ENCODE measurements at places on chromosomes 5 and 9.

DNA sequence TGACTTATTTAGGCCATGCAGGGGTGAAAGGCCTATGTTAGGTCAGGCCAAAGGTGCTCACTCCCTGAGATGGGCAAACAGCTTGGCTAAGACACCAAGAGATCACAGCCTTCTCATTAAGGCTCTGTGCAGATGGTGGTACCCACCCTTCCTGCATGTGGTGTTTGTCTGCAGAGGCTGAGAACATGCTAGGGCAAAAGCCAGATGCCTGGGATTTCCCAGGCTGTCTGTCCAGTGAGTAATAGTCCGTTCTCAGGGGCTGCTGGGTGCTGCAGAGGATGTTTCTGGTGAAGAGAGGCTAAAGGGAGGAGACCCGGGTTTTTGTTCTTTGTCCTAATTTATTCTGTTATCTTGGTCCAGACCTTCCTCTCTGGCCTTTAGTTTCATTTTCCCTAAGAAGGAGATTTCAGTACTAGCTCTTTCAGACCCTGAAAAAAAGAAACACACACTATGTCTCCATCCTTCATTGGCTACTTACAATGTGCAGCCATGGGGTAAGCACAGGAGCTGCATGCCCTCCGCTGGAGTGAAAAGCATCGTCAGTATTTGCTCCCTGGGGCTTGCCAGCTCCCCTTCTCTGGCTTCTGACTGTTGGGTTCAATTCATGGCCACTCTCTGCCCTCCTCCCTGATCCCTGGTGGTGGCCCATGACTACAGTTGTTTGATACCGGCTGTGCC, 23.4 kb upstream of the GLRA1 start:
- no peak for DNase-seq

GRCh38 chr9:134592819-134593200, 48.8 kb upstream of the COL5A1 start:
- DNase-seq, result no peak

DNA sequence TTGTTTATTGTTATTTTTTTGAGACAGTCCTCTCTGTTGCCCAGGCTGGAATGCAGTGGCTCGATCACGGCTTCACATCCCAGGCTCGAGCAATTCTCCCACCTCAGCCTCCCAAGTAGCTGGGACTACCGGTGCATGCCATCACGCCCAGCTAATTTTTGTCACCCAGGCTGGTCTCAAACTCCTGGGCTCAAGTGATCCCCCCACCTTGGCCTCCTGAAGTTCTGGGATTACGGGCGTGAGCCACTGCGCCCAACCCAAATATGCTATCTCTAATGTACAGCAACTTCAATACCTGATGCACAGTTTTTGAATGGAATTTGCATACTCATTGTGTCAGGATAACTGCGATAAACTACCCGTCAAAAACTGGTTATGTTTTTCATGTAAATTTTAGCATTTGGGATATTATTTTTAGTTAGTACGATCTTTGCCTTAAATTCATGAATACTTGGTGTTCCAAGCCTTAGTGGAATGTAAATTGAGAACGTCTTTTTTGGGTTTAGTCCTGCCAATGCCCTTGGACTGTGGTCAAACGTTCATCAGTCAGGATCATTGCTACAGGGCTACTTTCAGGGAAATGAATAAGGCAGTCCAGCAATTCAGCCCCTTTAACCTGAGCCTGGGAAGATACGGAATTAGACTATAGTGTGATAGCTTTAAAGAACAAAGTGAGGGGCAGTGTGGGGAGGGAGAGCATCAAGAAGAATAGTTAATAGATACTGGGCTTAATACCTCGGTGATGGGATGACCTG, 4.4 kb downstream of the UGCG start:
- DNase-seq, result no peak

DNA sequence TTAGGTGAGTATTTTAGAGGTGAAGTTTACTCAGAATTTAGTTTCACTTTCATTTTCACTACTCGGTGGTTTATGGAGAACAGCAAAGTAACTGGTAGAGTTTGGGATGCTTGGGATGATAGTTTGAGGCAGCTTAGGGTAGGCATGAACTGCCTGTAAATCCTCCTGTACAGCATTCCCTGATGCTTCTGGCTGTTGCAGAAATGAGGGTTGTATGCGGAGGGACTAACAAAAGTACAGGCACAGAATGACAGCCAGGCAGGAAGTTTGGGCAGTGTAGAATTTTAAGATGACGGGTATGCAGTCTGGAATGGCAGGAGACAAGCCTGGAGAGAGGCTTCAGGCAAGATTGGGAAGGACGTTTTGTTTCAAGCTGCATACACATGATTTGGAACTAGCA, 48.0 kb upstream of the FAM120AOS start:
- DNase-seq, result peak; percentile 10

- no peak for DNase-seq
Measured at GRCh38 chr5:8729437-8729836, 816.4 kb downstream of the SEMA5A start.

GRCh38 chr5:72584466-72584865, 77.3 kb upstream of the ZNF366 start:
- no peak for DNase-seq

DNA sequence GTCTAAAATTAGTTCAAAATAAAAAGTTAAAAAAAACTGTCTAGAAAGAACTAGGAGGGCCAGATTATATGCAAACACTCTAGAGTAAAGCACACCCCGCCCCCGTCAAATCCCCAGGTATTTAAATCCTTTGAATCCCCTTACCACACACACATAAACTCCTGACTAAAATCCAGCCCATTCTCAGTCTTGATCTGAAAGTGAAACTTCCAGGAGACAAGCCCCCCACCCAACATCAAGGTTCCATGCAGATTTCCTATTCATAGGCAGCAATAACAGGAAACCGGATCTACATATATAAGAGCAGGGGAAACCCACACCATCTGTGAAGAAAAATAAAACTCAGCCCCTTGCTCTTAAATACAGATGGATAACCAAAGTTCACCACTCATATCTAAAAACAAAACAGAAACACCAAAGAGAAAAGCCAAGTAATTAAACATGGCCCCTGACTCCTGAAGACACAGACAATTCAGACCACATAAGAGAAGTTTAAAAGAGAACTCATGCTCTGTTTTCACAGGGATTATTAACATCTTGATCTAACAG, 42.3 kb downstream of the MARCHF3 start:
- DNase-seq, result peak; percentile 21

DNA sequence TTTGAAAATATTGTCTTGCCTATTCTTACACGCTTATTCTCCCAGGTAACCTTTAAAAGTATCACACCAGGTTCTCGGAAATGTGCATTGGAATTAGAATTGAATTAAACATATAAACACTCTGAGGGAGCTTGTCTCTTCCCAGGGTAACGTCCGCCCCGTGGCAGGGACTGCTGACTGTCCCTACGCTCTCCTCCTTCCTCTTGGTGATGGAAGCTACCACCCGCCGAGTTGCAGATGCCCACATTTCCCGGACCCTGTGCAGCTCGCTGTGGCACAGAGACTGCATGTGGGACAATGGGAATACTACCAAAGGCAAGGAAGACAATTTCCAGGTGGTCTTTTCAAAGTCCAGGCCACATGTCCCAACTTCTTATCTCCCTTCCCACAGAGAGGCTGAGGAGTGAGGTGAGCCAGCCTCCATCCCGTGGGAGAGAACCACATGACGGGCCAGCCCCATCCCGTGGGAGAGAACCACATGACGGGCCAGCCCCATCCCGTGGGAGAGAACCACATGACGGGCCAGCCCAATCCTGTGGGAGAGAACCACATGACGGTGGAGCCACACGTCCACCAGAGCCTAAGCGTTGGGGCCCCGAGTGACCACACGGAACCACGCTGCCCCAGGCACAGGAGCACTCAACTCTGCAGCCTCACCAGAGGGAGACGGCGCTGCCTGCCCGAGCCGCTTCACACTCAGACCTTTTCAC, 249.4 kb upstream of the IRX1 start:
- no peak for DNase-seq

- no peak for DNase-seq
Measured at GRCh38 chr9:84170521-84171141, 169.9 kb downstream of the SLC28A3 start.

GRCh38 chr5:57754616-57755015, 272.0 kb upstream of the ACTBL2 start:
- DNase-seq, result no peak

DNA sequence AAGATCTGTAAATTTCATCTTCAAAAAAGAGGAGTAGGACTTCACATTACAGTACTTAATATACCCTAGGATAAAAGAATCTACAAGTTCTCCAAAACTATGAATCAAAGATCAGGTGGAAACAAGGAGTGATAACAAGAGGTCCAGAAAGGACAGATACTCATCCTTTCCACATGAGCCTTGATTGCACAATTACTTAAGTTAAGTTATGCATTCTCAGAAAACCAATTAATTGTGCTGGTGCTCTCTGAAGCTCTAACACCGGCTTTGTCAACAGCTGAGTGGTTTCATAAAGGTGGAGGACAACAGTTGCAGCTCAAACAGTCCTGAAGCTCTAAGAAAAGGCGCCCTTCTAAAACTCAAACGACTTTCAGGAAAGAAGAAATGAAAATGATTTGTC, 251.9 kb downstream of the BNC2 start:
- no peak for DNase-seq

GRCh38 chr5:1987471-1987870, 104.7 kb upstream of the IRX4 start:
- no peak for DNase-seq

DNA sequence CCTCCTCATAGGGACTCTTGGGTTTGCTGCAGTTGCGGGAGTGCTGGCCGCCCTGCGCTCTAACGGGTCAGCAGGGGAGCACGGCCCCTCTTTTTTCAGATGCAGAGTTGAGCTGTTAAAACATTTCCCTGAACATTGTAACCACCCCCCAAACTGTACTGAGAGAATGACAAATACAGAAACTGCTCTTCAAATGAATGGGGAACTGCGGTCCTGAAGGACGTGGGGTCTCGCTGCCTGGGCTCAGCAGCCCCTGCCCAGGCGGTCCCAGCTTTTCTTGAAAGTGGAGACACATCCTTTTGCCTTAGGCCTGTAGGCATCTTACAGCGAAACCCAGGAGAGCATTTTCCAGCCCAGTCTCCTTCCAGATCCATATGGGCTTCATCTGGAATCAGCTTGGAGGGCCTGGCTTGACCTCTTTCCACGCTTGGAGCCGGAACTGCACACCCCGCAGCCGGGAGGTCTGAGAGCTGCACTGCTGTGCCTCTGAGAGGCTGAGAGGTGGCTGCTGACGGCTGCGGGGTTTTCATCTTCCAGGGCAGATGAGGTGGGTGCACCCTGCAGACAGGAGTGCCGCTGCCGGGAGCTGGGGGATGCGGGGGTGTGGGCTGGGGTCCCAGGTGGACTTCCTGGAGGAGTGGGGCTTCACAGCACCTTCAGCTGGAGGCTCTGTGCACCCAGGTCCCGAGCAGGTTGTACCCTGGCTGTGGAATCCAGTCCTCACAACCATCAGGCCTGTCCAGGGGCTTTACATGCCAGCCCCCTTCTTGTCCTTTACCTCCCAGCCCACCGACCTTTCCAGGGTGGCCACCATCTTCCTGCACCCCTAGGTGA, 1.2 kb upstream of the AGPAT2 start:
- DNase-seq, result no peak

GRCh38 chr9:105405514-105406131, 42.2 kb upstream of the FSD1L start:
- DNase-seq, result peak; percentile 63

GRCh38 chr9:38336341-38336740, 56.2 kb upstream of the ALDH1B1 start:
- DNase-seq, result no peak

GRCh38 chr5:40733879-40734563, 21.7 kb downstream of the TTC33 start:
- no peak for DNase-seq

- peak; percentile 24 for DNase-seq
Measured at GRCh38 chr9:96491079-96491879, 41.3 kb downstream of the HABP4 start.

- DNase-seq, result peak; percentile 64
Measured at GRCh38 chr9:113580041-113580953, 116.8 kb downstream of the RGS3 start.

GRCh38 chr5:127101533-127101932, 28.2 kb upstream of the C5orf63 start:
- no peak for DNase-seq

GRCh38 chr5:80216096-80216495, 39.8 kb downstream of the SERINC5 start:
- DNase-seq, result no peak

- no peak for DNase-seq
Measured at GRCh38 chr5:90983148-90983547, 400.0 kb downstream of the ARRDC3 start.

DNA sequence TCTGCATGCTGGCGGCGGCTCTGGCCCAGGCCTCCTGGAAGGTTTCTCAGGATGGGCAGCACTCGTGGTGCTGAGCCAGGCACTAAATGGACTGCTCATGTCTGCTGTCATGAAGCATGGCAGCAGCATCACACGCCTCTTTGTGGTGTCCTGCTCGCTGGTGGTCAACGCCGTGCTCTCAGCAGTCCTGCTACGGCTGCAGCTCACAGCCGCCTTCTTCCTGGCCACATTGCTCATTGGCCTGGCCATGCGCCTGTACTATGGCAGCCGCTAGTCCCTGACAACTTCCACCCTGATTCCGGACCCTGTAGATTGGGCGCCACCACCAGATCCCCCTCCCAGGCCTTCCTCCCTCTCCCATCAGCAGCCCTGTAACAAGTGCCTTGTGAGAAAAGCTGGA, 3.2 kb downstream of the SLC35A4 start:
- no peak for DNase-seq

DNA sequence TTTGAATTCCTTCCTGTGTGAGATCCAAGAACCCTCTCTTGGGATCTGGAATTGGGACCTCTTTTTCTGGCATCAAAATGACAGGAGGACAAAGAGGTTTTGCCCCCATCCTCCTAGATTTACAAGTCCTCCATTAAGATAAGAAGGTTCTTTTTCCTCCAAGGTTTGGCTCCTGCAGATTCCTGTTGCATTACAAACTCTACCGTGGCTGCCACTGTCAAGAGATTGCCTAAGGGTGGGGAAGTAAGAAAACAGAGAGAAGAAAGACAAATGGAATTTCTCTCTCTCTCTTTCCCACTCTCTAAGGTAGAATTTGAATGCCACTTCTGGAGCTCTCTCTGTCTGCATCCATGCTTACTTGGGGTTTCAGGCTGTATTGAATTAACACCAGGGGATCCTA, 12.0 kb upstream of the SVEP1 start:
- no peak for DNase-seq

DNA sequence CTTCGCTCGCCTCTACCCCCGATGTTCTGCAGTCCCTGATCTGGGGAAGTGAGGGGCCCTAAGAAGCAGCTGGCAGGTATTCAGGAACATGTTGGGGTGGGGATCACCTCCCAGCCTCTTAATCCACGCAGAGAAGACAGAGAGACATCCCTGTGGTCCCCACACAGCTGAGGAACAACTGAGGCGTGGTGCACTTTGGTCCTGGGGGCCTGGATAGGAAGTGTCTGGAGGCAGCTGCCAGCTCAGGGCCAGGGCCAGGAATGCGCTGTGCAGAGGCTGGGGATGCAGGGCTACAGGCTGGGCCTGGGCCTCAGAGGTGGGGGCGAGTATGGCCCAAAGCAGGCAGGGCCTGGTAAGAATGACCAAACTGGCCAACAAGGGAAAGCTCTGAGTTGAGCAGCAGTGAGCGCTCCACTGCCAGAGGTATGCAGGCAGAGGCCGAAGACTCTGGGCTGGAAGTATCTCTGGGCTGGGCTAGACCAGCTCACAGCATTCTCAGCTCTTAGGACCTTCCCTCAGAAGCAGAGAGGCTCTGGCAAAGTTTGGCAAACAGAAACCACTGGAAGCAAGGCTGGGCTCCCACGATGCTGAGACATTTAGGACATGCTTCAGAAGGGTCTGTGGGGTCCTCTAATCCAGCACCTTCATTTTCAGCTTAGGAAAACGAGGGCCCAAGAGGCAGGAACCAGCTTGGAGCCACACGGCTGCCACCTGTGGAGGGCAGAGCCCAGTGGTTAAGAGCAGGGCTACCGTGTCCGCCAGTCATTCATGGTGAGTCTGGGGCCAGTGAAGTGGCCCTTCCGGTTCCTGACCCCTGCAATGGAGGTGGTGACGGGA, 174.4 kb downstream of the GAPVD1 start:
- DNase-seq, result no peak

Data from CD4-positive, alpha-beta T cell treated with Interleukin-15 for 4 hours (primary cell).